ENCODE measurements at places on chromosomes 2 and 18. TPM values are rescaled to one million over a fixed set of nuclear protein-coding genes. Genes with fewer than 3 reads are reported as not detected.

Gene INHBB
- 0.98 TPM for total RNA-seq

Gene ANKRD30BL
- not detected for total RNA-seq

Gene MYL1
- total RNA-seq, result not detected

Gene KCNJ13
- total RNA-seq, result not detected

Gene POMC
- total RNA-seq, result 13.5 TPM

Gene SERPINB13
- total RNA-seq, result not detected

Gene RAMP1
- 61.5 TPM for total RNA-seq

Gene LAMA1
- 0.65 TPM for total RNA-seq

Gene PFN4
- 0.22 TPM for total RNA-seq

Gene TUBA3D
- not detected for total RNA-seq

Gene FSHR
- total RNA-seq, result not detected

Gene UGT1A4
- not detected for total RNA-seq

Gene CD226
- total RNA-seq, result 0.32 TPM

Gene CFC1
- total RNA-seq, result 13.3 TPM

Gene LYPD1
- 4.3 TPM for total RNA-seq

Gene EPHA4
- 1.3 TPM for total RNA-seq

Gene EDAR
- 0.06 TPM for total RNA-seq

Gene CHCHD5
- 36.4 TPM for total RNA-seq

Gene SLC25A12
- total RNA-seq, result 3.2 TPM

Gene ACTG2
- total RNA-seq, result 2.2 TPM
